ENCODE measurements at places on chromosomes 6 and 20.

DNA sequence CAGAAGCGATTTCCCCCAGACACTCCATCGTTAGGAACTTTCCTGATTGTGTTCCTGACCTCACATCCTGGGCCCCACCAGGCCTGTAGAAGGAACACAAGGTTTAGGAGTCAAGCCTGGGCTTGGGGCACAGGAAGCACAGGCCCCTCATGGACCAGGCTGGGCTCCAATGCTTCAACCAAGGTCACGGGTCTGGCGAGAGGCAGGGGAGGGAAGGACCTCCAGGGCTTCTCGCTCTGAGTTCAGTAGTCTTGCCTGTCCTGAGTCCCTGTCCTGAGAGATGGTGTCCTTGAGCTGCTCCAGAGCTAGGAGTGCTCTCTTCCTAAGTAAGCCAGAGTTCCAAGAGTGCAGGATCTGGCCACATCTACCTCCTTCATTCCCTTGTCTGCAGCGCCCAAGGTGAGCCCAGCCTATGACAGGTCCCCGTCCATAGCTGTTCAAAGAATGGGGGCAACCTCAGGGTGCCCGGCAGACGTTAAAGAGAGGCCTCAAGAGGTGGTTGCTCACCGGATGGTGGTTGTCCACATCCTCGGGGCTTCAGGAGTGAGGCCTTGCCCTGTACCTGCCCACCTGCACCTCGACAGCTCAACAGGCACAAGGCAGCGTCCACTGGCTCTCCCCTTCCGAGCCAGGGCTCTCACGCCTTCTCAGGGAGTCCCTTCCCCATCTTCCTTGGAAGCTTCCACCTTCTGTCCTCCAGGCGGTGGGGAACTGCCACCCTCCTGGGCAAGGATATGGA, 1.6 kb upstream of the TUBB1 start:
- DNase-seq = no peak

GRCh38 chr6:31971279-31971992, 502 bp downstream of the DXO start:
- no peak for DNase-seq

GRCh38 chr20:50269091-50270033, 78.7 kb downstream of the CEBPB start:
- no peak for DNase-seq

DNA sequence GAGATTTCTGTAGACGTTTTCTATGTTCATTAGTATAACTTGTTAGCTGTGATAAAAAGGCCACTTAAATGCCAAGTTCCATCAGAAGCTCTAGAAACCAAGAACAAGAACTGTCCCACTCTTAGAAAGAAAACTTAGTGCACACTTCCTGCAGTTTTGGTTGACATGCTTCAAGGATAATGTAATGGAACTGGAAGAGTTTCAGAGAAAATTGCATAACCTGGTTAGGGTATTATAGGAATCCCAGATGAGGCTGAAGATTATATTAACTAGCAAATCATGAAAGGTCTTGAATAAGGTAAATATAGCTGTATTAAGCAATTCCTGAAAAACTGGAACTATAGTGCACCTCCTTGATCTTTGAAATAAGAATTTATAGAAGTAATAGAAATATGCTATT, 1.8 kb upstream of the PHACTR2 start:
- no peak for DNase-seq

- no peak for DNase-seq
Measured at GRCh38 chr6:43355862-43356590, 13.4 kb downstream of the ZNF318 start.
